ENCODE measurements at places on chromosomes 6 and 20.

DNA sequence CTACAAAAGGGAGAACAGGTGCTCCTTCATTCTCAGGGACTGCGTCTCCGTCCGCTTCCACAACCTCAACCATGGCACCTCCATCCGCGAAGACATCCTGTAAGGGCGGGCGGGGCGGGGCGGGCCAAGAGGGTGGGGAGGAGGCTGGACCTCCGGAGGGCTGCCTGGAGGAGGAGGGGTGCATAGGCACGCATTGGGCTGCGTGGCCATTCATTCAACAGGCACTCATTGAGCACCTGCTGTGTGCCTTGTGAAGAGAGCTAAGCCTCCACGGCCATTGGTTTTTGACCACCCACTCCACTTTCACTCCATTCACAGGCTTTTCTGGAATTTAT lies 435 bp downstream of the ZSWIM3 start:
- DNase-seq = peak; percentile 21

DNA sequence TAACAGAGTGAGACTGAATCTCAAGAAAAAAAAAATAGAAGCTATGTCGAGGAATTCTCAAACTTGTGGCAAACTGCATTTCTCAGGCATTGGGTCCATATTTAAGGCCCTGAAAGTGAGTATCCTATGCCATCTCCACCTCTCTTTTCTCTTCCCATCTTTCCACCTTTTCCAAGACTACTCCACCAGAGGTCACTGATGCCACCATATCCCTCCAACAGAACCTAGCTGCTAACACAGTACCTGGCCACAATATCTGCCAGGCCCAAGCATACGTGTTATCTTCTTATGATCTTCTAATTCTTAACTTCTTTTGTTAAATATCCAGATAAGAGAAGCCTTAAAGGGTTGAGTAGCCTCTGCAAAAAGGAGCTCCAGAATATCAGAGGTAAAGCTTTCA lies 8.2 kb upstream of the ADGRF4 start:
- DNase-seq = no peak

DNA sequence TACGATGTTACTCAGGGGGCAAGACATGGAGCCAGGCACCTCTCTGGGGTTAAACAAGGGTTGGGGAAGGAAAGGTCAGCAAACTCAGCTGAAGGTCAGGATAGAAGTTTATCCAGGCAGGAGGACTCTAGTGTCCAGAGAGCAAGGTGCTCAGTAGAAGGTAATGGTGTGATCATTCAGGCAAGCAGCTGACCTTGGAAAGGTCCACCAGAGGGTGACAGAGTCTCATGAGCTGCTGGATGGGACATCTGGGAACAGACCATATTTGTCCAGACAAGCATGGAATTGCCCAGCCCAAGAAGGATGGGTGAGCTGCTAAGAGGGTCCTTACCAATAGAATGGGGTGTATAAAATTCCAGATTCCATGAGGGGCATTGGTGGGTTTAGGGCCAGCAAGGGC lies 89.5 kb downstream of the MAP3K7 start:
- DNase-seq = no peak

- DNase-seq = no peak
Measured at GRCh38 chr6:45156075-45156474, 172.1 kb upstream of the RUNX2 start.

DNA sequence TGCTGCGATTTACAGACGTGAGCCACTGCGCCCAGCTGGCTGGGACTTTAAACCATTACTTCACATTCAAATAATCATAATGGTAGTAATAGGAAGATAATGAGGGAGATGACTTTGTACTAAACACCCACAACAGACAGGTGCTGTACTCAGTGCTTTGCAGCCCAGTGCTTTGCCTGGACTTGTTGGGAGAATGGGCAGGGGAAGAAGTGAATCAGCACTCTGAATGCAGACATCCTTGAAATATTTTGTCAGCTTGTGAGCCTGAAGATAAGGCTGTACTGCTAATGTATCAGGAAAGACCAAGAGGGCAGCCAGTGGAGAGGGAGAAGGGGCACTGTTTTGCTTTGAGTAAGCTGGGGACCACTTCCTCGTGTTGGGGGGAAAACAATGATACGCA lies 17.4 kb downstream of the NKX2-2 start:
- no peak for DNase-seq

GRCh38 chr6:63644668-63645326 lies 9.2 kb downstream of the PHF3 start:
- DNase-seq = no peak

DNA sequence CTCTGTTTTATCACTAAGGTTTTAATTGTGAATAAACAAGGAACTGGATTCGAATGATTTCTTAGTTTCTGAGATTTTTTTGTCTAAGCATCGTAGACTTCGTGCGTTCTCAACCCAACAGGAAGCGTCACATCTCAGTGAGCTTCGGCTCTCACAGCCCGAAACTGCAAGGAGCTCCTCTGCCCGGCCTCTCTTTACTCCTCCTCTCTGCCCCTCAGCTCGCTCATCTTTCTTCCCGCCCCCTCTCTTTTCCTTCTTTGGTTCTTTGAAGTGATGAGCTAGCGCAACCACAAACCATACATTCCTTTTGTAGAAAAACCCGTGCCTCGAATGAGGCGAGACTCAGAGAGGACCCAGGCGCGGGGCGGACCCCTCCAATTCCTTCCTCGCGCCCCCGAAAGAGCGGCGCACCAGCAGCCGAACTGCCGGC lies 480 bp upstream of the NT5E start:
- no peak for DNase-seq

- DNase-seq = no peak
Measured at GRCh38 chr6:168517742-168518347, 76.9 kb downstream of the SMOC2 start.

- DNase-seq = peak; percentile 93
Measured at GRCh38 chr20:62602550-62602949, 39.8 kb upstream of the SLCO4A1 start.

DNA sequence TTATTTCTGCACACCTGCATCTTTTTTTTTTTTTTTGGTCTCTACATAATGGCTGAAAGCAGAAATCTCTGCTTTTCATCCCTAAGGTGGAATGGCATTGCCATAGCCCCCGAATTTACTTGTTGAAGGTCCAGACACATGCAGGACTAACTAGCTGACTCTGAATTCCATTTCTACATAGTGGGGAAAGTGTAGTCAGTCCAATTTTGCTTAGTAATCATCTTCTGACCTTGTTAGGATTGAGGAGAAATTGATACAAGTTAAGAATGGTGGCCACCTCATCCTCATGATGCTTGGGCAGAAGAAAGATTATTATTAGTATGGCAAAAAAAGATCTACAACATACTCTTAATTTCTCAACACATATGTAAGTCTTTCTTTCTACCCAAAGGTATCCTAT lies 16.4 kb upstream of the FAM83B start:
- DNase-seq = no peak

DNA sequence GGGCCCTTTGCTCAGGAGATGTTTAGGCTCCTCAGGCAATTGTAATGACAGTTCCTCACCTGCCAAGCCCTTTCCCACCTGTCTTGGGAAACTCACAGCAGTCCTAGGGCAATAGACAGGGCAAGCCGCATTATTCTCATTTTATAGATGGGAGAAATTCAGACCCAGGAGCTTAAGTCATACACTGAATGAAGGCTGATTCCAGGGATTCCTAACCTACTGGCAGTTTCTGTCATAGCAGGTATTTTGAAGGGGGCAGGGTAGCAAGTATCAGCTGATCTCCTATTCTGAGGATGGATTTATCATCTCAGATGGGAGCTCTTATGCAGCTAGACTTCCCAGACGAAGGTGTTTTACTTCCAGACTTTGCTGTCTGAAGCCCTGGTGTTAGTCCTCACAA lies 61.4 kb upstream of the MYL9 start:
- DNase-seq = no peak

DNA sequence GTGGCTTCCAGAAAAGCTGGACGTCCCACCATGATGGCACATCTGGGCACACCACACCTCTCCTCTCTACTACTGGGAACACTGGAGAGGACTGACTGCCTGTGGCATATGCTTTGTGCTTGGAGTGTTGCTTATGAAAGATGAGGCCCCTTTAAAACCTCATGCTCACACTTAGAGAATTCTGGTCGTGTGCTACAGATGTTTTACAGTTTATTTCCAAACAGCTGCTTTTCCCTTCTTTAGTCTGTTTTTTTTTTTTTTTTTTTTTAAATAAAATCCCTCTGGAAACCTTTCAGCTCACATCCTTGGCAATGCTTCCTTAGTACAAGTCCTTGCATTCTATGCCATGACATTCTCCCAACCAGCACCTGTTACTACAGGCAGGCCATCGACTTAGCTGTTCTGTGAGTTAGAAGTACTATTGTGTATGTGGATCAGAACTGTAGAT lies 60.3 kb downstream of the BMP6 start:
- no peak for DNase-seq

DNA sequence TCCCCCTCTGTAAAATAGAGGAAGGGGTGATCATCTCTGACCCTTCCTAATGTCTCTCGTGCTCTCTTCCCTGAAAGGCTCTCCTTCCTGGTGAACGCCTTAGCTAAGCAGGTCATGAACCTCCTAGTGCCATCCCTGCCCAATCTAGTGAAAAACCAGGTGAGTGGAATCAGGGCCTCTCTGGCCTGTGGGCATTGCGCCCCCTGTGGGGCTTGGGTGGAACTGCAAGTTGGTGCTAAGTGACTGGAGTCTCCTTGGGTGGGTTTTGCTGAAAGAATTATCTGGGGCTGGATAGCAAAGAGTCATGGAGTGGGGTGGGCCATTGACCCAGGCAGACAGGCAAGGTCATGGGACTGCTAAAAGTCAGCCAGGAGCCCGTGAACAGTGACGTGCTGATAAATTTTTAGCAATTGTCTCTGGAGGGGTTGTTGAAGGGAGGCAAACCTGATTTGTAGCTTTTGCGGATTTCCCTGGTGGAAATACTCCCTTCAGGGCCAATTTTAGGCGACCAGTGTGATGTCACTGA lies 8.9 kb downstream of the BPIFB1 start:
- peak; percentile 44 for DNase-seq

GRCh38 chr6:161115468-161115867 lies 123.9 kb downstream of the MAP3K4 start:
- DNase-seq = peak; percentile 8

GRCh38 chr6:41336824-41337223 lies 1.4 kb downstream of the NCR2 start:
- DNase-seq = no peak

DNA sequence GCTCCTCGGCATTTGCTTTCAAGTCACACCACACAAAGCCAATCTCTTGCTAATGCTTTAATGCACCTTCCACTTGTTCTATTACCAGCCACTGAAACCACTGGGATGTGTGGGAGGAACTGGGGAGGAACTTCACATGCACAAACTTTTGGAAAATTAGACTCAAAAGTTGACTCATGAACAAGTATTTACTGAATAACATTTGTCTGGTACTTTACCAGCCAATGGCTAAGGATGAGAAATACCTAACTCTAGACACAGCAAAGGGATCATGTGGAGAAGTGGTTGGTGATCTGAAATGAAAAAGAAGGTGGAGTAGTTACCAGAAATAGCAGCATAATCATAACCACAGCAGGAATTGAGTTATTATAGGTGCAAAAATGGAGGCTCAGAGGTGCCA lies 554.0 kb upstream of the NOX3 start:
- DNase-seq = peak; percentile 9

GRCh38 chr6:159229651-159230051 lies 60.5 kb downstream of the FNDC1 start:
- DNase-seq = no peak

GRCh38 chr20:44911264-44911921 lies 1.5 kb downstream of the PABPC1L start:
- peak; percentile 52 for DNase-seq

DNA sequence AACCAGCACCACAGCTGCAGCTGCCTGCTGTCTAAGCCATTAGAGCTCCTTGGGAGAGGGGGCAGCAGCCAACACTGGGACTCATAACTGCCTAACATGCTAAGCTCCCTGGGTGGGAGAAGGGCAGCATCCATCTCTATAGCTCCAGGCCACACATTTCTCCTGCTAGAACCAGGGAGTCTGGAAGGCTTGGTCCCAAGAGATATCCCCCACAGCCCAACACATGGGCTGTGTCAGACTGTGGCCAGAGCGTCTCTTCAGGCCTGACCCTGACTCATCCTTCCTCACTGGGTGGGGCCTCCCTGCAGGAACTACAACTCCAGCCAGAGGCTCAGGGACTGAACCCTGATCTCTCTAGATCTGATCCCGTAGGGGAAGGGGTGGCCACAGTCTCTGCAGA lies 411.1 kb downstream of the HDGFL1 start:
- no peak for DNase-seq

DNA sequence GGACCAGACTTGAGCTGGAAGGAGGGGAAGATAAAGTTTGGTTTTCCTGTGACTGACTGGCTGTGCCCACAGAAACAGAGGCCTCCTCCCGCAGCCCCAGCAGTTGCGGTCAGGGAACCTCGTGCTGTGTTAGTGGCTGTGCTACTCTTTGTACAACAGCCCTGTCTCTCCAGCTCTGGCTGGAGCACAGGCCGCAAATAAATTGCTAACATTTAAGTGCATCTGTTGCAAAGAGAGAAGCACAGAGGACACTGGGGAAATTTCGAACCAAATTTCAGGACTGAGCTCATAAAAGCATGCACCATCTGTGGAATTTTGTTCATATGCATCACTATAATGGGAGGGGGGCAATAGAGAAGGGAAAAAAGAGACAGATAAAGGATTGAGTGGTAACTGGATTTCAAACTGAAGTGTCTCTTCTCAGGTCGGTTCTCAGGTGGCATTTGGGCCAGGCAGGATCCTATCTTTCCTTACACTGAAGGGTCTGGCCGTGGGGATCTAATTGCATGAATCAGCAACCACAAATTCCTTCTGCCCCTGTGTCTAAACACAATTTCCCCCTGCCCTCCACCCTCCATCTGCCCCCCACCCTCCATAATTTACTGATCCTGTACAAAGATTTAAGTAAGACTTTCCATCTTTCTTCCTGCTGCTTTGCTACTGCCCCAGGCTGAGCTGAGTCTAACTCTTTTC lies 88.9 kb upstream of the ATXN1 start:
- no peak for DNase-seq

DNA sequence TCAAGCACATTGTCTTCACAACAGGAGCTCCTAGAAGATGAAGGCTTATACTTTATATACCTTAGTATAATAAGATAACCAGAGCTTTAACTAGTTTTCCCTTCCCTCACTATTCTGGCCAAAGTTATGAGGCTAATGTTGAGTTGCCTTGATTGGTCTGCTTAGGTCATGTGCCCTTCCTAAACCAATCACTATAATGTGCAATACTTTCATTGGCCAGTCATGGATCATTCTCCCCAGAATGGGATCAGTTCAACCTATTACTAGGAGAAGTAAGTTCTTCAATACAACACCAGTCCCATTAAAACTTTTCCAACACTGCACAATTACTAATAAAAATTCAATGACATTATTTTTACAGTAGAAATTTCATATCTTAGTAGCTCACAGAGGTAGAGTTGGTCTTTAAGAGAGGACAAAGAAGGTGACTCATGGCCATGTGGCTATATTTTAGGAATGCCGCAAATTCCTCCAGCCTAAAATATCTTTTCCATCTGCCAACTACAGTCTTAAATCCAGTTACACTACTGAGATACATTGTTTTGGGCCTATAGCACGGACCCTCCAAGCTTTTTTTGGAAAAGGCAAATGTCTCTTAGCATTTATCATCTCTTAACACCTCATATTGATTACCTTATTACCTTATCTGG lies 12.5 kb upstream of the POU3F2 start:
- no peak for DNase-seq

Data from inflammatory macrophage treated with lipopolysaccharide for 4 hours (primary cell).